DMS79 (cell line): ENCODE measurements at places on chromosomes 16 and 17.

DNA sequence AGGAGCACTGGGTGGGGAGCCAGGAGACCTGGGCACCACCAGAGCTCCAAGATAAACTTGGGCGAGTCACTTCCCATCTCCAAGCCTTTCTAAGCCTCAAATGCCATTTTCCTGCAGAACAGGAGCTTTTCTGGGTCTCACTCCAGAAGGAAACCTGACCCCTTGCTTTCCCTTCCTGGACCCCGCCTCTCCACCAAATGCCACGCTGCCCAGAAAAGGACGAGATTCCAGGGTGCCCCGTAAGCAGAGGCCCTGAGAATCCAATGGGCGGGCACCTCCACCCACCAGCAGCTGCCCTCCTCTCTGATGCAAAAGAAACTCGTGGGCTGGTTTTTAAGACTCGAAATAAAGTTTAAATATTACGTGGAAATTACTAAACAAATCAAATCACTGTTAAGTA lies 31.3 kb downstream of the ZNF423 start:
- DNase-seq = no peak

- DNase-seq = no peak
Observed at GRCh38 chr16:67528222-67528869, at the start of gene RIPOR1. TSS of gene RIPOR1 (plus strand) at chr16:67528829. CDS start at chr16:67538447, 9,618 bp downstream.

- no peak for DNase-seq
Observed at GRCh38 chr17:7479213-7480088, at the start of gene ZBTB4. TSS of gene ZBTB4 (minus strand) at chr17:7479631. CDS start at chr17:7466801, 12,830 bp downstream.

GRCh38 chr16:73526011-73526804 lies 478.3 kb upstream of the ZFHX3 start:
- DNase-seq = no peak

- DNase-seq = no peak
Observed at GRCh38 chr16:74682556-74682955, 15.9 kb upstream of the RFWD3 start.

DNA sequence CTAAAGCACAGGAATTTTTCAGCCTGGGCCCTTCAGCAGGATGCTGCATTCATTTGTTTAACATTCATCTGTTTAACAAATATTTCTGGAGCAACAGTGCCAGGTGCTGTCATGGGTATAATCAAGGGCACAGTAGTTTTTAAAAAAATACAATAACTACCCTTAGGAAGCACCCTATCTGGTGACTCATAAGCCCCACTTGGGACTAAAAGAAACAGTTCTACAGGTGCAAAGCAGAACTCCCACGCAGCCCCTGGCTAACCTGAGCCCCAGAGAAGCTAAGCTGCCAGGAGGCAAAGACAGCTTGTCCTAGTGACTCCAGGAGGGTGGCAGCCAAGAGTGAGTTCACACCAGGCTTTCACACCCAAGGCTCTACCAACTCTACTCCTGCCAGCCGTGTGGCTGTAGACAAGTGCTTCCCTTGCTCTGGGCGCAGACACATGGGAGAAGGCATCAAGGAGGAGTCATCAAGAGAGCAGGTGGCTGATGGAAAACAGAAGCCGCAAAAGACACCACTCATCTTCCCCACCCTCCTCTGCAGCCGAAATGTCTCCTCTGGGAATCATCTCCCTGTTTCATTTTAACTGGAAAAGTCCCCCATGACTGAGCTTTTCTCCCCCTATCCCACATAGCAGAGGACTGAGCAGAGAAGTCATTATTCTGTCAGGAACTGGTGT lies 14.4 kb downstream of the CUEDC1 start:
- no peak for DNase-seq

DNA sequence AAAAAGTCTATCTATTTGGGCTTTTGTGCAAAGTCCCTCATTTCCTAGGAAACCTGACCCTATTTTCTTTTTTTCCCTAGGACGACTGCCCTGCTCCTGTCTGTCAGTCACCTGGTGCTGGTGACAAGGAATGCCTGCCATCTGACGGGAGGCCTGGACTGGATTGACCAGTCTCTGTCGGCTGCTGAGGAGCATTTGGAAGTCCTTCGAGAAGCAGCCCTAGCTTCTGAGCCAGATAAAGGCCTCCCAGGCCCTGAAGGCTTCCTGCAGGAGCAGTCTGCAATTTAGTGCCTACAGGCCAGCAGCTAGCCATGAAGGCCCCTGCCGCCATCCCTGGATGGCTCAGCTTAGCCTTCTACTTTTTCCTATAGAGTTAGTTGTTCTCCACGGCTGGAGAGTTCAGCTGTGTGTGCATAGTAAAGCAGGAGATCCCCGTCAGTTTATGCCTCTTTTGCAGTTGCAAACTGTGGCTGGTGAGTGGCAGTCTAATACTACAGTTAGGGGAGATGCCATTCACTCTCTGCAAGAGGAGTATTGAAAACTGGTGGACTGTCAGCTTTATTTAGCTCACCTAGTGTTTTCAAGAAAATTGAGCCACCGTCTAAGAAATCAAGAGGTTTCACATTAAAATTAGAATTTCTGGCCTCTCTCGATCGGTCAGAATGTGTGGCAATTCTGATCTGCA lies 12.9 kb downstream of the TMEM98 start:
- no peak for DNase-seq

DNA sequence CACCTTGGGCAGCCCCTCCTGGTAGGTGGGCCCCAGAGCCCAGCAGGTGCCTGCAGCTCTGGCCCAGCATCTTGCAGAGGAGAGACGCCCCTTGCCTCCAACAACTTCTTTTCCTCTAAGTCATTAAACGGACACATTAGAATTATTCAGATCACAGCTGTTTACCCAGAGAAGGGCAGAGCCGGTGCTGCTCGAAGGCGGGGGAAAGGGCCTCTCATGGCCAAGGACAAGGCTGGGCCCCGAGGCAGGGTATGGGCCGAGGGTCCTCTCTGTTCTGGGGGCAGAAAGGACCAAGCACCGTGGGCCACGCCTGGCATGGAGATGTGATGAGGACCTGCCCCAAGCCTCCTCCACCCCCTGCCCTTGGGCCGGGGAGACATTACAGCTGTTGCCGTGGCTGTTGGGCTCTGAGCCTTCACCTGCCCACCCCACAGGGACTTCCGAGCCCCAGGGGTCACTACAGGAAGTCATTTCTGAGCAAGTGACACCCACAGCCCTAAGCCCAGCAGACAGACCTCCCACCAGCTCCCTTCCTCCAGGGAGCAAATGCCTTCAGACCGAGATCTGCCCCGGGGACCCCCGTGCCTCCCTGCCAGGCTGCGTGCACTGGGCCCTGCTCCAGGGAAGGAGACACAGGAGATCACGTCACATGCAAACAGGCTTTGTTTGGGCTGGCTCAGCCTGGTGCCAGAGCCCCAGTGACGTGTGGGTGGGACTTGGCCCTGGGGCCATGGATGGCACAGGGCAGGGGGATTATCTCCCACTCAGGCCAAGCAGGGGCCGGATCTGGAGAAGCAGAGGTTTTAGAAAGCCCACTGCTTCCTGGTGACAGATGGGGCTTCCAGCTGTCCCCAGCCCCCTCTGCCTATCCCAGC lies 699 bp upstream of the PVALEF start:
- no peak for DNase-seq

- no peak for DNase-seq
Observed at GRCh38 chr16:28212532-28212873, 738 bp upstream of the XPO6 start.

- DNase-seq = peak; percentile 16
Observed at GRCh38 chr17:34623856-34624766, 44.7 kb downstream of the TMEM132E start.

DNA sequence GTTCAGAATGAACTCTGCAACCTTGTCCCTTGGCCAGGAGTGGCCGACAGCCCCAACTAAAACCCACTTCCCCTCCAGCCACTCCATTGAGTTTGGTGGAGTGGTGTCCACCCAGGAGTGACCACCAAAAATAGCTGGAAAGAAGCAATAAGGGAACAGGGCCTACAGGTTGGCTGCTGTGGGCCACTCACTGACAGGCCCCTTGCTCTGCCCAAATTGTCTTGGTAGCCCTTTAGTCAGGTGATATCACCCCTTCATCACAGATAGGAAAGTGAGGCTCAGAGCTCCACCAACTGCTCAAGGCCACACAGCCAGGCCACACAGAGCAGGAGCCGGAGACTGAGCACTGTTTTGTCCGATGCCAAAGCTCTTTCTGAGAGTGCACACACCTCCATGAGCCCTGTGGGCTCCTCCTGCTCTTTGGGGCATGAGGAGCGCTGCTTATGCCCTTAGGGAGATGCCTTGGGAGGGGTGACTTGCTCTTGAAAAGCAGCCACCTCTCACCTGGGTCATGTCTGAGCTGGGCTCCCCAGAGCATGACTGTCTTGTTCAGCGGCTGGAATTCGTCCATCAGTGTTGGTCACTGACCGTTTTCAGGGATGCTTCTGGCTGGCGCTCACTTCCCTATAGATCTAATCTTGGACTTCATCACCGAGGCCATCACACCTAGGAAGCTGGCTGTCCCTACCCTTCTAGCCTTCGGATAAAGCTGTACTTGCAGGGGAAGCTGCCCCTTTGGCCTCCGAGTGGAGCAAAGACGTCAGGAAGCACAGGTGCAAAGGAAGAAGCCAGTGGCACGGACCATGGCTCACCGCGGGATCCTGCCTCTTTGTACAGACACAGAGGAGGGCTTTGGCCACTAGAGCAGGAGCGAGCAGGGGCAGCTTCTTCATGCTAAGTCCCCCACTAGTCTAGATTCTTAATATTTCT lies 186.0 kb upstream of the ZNF469 start:
- DNase-seq = no peak

- DNase-seq = no peak
Observed at GRCh38 chr17:31318851-31319661, 2.4 kb downstream of the EVI2A start.

DNA sequence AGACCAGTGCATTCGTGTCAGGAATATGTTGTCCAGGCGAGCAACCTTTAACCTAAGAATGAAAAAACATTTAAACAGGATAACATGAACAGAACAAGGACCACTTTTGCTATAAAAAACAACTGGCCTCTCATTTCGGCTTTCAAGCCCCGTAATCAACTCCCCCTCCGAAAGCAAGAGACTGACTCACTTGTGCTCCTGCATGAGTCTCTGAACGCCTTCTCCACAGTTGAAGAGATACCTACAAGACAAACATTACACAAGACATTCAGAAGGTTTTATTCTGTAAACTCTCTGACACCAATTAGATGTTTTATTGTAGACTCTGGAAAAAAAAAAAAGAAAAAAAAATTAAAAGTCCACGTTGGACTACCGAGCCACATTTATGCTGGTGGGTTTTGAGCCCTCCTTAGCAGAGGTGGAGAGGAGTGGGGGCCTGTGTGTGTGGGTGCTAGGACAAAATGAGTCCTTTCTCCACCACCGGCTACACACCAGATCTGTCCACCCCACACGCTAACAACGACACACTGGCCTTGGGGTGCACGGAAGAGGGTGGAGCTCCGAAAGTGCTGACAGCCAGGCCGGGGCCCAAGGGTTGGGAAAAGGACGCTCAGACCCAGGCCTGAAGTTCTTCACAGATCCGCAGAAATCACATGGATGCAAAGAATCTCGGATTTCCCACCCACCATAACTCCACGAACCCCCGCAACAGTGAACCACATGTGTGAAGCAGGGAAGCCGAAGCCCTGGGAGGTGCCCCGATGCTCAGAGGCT lies 759 bp downstream of the ELAC2 start:
- no peak for DNase-seq

DNA sequence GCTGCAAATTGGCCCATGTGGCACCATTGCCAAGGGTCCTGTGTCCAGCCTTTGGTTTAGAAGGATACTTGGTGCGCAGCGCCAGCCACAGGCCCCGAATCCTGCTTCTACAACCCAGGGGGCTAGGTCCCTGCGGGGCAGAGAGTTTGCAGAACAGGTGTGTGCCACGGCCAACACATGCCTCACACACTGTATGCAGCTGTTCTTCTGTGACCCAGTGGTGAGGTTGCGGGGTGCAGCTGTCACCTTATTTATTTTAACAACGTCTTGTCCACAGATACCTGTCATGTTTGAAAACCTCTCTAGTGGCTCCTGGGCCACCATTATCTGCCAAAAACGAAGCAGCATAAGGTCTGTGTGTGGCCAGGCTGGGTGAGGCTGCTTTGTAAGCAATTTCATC lies 11.6 kb downstream of the CBFA2T3 start:
- no peak for DNase-seq

DNA sequence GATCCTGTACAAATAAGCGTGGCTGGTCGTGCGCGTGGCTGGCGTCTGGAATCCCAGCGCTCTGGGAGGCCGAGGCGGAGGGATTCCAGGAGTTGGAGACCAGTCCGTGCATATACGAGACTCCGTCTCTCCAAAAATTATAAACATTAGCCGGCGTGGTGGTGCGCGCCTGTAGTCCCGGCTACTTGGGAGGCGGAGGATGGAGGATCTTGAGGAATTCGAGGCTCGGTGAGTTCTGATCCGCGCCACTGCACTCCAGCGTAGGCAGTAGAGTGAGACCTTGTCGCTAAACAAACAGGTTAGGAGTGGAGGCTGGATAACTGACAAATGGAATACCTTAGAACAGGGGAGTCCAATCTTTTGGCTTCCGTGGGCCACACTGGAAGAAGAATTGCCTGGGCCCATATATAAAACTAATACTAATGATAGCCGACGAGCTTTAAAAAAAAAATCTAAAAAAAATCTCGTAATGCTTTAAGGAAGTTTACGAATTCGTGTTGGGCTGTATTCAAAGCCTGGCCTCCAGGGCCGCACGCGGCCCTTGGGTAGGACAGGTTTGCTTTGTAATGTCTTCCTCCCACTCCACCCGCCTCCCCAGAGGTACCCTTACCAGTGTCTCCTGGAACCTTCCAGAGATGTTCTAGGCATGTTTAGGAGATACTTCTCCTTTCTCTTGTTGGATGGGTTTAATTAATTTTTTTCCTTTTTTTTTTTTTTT lies 909 bp upstream of the RSL1D1 start:
- DNase-seq = no peak

DNA sequence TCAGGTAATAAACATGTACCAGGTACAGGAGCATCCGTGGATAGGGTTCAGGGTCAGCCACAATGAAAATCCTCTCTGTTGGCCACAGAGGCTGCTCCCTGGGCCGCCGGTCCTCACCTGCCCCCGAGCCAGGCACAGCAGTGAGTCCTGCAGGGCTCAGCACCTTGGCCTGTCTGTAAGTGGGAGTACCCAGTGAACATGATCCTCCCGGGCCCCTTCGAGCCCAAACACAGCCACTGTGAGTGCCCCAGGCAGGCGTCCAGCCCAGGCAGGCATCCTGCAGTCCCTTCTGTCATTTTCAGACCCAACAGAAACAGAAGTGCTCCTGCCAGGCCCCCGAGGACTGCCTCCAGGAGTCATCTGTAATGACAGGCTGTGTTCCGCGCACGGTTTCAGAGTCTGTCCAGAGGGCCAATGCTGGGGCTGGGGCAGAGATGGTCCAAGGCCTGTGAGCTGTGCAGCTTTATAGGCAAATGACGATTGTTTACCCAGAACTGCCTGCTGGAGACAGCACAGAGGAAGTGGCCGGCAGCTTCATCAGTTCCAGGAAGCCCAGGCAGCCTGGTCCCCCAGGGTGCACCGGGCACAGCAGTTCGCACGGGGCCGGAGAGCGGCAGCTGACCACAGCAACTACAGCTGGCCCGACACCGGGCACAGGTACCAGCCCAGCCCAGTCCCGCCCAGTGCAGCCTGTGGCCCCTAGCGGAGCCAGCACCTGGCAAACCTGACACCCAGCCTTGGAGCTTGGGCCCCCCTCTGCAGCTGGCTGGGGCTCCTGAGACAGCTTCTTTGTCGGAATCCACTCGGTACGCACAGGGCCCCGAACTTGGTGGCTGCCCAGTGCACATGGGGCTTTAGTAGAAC lies 13.2 kb downstream of the SLC7A5 start:
- no peak for DNase-seq
